Stimulated activated CD8-positive, alpha-beta memory T cell treated with anti-CD3 and anti-CD28 coated beads, Interleukin-15, amount 100 ng/mL, for 1 hour (primary cell): ENCODE measurements at places on chromosomes 1 and 21.

- no peak for DNase-seq
These were observed 23.1 kb downstream of the LGR6 start for GRCh38 chr1:202216691-202217090.

- no peak for DNase-seq
These were observed 45.6 kb upstream of the RGS2 start for GRCh38 chr1:192763243-192763642.

- DNase-seq, result no peak
These were observed 342.5 kb downstream of the DISC1 start for GRCh38 chr1:231969076-231969475.

DNA sequence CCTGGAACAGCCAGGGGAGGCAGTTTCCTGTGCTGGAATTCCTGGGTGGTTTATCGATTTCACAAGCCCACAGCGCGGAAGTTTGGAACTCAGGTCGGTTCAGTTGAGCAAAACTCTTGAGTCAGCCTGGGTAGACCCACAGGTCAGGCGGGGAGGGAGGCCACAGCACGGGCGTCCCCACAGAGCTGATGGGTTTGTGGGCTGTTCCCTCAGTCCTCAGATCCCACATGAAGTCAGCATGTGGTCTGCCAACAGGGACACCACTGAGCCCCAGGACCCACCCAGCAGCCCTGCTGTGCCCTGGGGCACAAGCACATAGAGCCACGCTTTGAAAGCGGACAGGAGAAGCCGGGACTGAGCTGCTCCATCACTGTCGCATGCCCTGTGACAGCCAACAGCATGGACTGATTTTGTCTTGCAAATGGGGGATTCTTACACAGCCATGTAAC is 17.4 kb downstream of the BMP8A start:
- no peak for DNase-seq

GRCh38 chr1:106889583-106889982 is 166.9 kb upstream of the PRMT6 start:
- DNase-seq, result no peak

- DNase-seq, result no peak
These were observed 673 bp downstream of the PIK3C2B start for GRCh38 chr1:204493984-204494280.

DNA sequence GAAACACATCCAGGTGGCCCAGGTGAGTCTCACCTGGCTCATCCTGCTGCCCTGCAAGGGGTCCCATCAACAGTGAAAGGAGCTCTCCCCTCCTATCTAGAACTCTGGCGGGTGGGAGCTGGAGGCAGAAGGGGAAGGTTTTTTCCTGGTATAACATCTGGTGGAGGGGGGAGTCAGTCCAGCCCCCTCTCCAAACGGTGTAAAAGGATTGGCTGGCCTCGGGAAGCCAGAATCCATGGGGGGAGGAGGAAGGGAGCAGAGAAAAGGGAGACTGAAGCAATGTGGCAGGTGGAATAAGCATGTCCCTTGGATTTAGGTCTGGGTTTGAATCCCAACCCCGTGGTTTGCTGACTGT is 1.2 kb upstream of the CAMK2N1 start:
- DNase-seq, result no peak

GRCh38 chr1:179950651-179951050 is 4.0 kb upstream of the CEP350 start:
- no peak for DNase-seq

DNA sequence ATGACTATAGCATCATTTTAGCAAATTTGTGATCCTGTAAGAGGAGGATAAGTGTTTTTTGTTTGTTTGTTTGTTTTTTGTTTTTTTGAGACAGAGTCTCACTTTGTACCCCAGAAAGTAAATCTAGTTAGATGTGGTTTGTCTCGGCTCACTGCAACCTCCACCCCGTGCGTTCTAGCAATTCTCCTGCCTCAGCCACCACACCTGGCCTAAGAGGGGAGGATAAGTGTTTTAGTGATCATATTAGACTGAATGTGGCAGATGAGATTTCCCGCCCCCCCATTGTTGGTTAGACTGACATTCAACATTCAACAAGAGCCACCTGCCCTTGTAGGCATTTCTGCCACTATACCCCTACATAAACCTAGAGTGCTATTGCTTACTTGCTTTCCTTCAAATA is 98.5 kb downstream of the OSBPL9 start:
- DNase-seq, result no peak

- DNase-seq, result no peak
These were observed 20.9 kb downstream of the RCAN1 start for GRCh38 chr21:34593954-34594531.

DNA sequence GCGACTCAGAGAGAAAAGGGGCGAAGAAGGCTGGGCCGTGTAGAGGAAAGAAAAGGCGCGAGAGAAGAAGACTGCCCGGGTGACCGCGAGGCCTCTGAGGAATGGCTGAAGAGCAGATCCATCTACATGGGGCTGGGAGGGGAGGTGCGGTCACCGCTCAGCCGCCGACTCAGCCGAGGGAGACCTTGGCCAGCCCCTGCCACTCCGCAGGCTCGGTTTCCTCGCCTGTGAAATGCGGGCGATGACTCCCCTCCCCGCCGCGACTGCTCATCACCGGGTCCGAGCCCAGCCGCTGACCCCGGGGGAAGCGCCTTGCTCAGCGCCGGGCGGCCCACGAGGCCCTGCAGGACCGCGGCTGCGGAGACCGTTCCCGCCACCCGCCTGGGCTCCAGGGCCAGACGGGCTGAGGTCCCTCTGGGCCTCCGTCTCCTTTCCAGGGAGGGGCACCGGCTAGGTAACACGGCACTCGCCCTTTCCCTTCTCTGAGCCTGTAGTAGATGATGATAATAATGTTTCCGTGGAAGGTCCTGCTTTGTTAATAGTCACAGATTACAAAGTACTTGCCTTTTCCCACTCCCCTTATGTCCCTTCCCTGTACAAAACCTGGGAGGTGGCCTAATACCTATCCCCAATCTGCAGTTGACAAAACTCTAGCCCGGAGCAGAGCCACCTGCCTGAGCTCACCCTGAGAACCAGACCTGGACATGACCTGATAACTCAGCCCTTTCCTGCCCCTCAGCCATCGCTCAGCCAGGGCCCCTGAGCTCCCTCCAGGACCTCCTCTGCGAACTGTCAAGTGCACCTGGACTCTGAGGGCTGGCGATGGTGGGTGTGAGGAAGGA is 1.6 kb upstream of the BSND start:
- DNase-seq, result no peak

DNA sequence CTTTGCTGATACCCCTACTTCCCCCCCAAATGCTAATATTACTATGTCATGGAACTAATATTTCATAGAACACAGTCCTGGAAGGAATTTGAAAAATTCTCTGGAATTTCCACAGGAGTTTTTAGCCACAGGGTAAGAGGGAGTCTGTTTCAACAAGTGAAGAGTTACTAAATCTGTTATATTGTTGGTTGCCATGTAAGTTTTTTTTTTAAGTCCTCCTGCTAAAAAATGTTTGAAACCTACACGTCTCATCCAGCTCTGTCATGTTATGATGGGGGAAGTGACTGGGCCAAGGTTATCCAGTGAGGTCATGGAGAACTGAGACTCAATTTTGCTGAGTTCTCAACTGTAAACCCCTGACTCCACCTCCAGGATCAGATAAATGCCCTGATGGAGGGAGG is 60.8 kb upstream of the USP24 start:
- DNase-seq, result no peak

- DNase-seq, result no peak
These were observed 61.8 kb upstream of the PTGFRN start for GRCh38 chr1:116847688-116848531.

DNA sequence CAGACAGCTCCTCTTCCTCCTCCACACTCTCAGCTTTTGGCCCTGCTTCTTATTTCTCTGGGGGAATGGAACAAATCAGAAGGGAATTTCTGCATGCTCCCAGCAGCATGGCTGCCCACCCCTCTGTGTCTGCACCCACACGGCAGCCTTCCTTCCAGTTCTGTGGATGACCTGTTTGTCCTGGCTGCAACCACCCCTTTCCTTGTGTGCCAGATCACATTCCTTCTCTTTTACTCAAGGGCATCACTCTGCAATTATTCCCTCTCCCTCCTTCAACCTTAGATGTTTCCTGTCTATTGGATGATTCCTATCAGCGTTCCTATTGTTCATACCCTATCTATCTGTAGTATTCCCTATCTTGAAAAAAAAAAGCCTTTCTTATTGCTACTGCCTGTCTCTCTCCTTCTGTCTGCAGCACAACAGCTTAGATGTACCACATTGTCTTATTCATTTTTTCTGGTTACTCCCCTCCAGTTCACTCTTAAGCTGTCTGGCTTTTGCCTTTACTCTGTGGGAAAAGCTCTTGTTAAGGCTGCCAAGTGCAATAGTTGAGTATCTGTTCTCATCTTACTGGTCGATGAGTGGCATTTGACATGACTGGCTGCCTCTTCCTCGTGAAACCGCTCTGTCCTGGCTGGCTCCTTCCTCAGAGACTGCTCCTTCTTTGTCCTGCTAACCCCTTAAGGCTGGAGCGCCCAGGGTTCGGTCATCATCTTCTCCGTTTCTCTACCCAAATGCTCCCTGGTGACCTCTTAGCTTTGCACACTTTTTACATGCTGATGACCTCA is 351.1 kb downstream of the CAMTA1 start:
- no peak for DNase-seq

DNA sequence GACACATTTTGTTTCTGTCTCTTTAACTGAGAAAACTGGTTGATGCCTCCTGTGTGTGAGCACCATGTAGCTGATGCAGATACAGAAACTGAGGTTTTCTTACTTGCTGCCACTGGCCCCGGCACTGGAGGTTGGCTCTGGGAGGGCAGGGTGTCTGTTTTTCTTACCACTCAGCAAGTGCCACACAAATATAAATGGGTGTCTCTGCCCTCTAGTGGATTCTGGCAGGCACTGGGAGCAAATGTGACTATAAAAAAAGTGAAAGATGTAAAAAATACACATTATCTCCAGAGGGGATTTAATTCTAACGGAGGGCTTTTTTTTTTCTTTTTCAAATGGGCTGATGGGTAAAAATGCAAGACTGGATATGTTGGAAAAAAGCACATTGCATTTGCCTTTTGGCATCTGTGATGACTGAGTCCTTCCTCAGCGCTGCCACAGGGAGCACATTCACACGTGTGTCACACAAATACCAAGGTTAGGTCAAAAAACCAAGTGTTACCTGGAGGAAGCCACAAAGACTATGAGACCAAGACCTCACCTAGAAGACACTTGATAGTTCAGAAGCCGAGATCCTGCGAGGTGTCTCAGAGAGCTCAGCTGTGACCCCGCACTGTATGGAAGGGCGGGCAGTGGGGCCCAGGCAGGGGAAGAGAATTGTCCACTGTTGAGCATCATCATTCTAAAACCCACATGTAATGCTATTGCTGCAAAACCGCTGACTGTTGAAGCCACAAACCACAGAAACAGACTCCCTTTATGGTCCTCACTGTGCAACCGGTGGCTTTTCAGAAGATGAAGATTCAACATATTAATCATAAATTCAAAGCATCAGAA is 18.9 kb downstream of the PGBD2 start:
- DNase-seq, result no peak

GRCh38 chr1:156859523-156860112 is 701 bp upstream of the INSRR start:
- no peak for DNase-seq

DNA sequence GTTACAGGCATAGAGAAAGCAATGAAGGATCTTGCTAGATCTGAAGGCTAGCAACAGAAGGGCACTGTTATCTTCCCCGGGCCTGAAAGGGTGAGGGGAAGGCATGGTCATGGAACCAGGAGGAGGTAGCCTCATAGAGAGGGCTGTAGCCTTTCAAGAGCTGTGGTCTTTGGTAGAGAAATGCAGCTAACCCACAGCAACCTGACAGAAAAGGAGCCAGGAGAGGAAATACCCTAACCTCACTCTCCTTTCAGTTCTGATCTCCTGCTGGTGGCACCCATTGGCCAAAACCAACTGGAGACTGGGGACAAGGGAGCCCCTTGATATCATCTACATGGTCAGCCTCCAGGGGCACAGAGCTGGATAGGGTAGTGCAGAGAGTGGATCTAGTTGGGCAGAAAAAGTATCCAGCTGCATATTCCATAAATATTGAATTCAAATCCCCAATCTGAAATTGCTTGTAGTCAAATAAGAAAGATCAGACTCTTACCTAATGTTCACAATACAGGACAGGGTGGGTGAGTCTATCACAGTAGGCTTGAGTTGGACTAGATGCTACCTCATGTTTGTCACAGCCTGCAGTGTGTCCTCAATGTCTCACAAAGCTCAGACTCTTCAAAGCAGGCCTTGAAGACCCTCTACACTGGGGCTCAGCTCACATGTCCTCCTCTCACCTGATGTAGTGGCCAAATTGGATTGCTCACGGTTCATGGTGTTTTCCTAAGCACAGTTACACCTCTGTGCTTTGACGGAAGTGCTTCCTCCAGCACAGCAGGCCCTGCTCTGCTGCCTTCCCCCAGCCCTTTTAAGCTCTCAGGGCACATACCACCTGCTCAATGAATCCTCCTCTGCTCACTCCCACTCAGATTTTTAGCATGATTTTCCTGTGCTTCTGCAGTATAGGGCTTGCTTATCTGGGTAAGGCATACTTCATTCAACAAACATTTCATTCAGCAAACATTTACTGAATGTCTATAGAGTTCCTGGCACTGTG is 74.1 kb upstream of the JUN start:
- DNase-seq, result no peak

- DNase-seq, result no peak
These were observed 61.6 kb upstream of the ATP5PO start for GRCh38 chr21:33977017-33977720.
